Dermis microvascular lymphatic vessel endothelial cell (primary cell): ENCODE measurements at places on chromosomes 5 and 9.
A peak's percentile ranks its signal among the peaks of the same experiment; 100 is the strongest.

- DNase-seq, result no peak
These were observed 480.3 kb upstream of the SEMA6A start for GRCh38 chr5:117054911-117055310.

GRCh38 chr5:126975796-126976195 is 54.6 kb downstream of the MARCHF3 start:
- no peak for DNase-seq

DNA sequence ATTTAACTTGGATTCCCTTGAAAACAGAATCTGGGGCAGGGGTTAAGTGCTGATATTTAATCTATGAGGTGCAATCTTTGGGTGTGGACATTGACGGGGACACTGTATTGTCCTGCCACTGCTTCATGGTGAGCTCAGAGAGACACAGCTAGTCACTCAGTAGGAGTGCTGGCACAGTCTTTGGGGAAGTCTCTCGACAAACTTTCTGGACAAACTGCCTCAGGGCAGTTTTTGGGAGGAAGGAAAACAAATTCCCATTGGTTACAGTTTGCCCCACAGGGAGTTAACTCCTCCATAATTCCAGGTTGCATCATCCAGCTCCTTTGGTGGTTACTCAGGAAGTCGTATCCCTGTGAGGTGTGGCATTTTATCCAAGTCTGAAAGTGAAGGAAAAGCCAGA is 17.9 kb downstream of the HNRNPK start:
- DNase-seq, result no peak

DNA sequence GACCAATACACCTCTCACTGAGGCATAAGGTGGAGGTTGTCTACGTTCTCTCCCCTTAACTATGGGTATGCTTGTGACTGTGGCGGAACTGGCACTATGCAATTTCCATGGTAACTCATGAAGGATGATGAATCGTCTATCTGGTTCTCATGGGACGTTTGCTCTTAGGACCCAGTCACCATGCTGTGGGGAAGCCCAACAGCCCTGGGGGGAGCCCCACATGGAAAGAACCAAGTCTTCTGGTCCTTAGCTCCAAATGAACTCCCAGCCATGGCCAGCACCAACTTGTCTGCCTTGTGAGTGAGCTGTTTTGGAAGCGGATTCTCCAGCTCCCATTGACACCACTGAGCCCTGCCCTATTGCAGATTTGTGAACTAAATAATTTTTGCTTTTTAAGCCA is 188.7 kb upstream of the S1PR3 start:
- DNase-seq, result no peak

DNA sequence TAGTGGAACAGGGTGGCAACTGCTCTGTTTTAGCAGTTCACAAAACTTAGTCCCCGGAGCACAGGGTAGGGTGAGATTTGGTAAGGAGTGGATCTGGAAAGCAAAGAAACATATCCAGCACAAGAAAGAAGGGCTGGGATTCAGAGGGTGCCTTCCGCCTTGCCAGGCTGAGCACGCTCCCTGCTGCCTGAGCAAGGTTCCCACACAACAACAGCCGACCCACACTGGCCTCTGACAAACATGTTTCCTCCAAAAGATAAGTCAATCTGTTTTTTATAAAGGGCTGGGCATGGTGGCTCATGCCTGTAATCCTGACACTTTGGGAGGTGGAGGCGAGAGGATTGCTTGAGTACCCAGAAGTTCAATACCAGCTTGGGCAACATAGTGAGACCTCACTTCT is 45.8 kb downstream of the RAB3C start:
- DNase-seq, result peak; percentile 13

DNA sequence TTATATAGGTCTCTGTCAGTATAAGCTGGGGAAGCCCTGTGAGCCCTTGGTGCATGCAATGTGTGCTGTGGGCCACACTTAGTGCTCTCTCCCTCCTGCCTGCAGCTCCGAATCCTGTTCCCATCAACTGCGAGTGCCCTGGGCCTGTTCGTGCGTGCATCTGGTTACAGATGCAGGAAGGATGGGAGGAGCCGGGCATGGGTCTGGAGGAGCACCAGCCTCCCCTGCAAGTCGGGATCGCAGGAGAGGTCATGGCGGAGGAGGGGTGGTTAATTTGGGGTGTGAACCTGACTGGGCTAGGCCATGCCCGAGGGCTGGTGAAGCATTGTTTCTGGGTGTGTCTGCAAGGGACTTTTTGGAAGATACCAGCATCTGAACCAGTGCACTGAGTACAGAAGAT is 274.6 kb upstream of the IRX4 start:
- no peak for DNase-seq

DNA sequence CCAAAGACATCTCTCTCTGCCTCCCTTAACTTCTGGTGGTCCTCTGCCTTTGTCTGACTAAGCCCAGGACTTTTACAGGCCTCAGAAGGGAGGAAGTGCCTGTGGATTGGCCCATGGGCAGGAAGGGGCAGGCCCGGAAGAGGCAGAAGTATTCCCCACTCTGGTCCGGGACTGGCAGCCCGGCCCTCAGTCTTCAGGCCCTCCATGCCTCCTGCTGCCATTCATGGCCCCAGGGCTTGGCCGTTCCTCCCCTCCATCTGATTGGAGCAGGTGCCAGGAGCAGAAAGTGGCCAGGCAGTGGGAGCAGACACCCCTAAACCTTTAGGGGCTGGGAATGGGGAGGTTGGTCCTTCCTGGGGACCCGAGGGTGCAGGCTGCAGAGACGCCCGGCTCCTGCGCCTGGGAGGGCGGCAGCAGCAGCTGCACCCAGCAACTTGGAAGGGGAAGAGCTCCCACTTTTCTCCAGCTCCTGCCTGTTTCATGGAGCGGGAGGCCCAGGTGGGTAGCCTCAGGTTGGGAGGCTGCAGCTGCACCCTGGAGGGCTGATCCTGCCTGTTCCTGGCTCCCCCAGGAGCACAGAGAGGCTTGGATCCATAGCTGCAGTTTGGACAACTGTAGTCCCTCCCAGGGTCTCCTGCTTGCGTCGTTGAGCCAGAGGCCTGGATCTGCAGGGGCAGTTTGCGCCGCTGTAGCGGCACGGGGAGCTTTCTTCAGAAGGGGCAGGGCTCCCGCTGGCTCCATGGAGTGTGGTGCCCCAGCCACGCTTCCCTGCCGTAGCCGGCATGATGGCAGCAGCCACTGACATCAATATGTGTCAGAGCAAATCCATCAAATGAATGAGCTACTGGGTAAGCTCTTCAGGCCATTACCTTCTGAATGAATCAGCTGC is 661.5 kb upstream of the NUDT12 start:
- DNase-seq, result no peak

- DNase-seq, result peak; percentile 95
These were observed 48.2 kb upstream of the RPL26L1 start for GRCh38 chr5:172910828-172911627.

DNA sequence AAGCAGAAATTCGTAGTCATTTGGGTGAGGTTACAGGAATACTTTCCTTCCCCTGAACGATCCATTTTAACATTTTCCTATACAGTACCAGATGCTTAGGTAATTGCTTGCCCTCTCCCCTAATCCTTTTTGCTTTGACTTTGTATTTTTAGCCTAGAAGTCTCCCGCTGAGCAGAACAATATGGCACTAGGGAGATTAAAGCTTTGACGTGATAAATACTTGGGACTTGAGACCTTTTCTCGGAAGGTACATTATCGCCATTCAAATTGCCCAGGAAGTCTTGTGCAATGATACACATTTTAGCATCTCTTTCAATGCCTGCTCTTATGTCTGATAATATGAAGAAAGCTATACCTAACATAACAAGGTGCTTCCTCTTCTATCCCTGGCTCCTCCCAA is 22.9 kb upstream of the SPATA31C2 start:
- DNase-seq, result no peak

DNA sequence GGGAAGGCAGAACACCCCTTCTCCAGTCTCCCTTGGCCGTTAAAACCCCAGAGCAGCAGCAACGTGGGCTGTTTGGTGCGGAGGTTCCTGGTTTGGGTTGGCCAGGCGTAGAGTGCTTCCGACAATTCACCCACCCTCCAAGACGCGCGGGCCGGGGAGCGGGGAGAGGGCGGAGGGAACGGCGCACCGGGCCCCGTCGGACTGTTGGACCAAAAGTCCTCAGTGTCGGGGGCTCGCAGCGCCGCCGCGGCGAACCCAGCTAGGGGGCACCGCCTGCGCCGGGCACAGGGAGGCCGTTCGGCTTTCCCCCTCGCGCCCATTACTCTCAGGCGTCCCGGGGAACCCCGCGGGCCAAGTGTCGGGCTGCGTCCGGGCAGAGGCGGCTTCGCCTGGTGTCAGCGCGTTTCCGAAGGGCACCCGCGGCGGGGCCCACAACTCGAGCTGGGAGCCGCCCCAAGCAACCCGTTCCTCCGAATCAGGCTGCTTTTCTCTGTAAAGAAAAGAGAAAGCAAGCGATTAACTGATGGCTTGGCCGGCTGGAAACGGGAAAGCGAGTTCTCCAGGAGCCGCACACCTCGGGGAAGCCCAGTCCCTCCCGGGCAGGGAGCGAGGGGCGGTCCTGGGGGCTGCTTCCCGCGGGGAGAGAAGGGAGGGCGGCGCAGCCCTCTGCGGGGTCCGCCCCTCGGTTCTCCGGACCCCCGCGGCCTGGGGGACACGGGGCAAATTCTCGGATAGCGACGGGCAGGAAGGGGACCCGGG is 145.5 kb downstream of the ERCC6L2 start:
- DNase-seq, result no peak

- DNase-seq, result no peak
These were observed 81.6 kb downstream of the RGS7BP start for GRCh38 chr5:64587370-64587769.

- DNase-seq, result no peak
These were observed 76.0 kb upstream of the TMC1 start for GRCh38 chr9:72445306-72445995.

GRCh38 chr5:140344683-140345423 is 1.6 kb downstream of the HBEGF start:
- DNase-seq, result peak; percentile 61

DNA sequence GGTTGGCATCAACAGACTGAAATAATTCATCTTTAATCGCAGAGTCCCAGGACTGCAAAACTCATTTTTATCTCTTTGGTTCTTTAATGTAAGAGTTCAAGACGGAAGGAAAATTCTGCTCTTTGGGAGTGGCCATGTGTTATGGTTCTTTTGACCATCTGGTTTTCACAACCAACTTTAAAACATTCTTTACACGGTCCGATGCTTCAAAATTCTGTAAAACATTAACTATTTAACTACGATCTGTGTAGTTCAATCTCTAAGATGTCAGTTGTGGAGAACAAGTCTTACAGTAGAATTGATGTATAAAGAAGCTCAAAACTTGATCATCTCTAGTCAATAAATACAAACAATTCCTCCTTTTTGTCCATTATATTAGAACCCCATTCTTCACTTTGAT is 83.0 kb downstream of the CMYA5 start:
- DNase-seq, result no peak

- DNase-seq, result peak; percentile 80
These were observed at the start of gene HOMER1 for GRCh38 chr5:79513704-79514390. Gene HOMER1 (minus strand): TSS chr5:79514134. CDS start chr5:79512774, 1,360 bp downstream.
